ENCODE measurements at places on chromosomes 1 and 21.

- no peak for DNase-seq
These were observed 406.9 kb upstream of the CXADR start for GRCh38 chr21:17105932-17106331.

DNA sequence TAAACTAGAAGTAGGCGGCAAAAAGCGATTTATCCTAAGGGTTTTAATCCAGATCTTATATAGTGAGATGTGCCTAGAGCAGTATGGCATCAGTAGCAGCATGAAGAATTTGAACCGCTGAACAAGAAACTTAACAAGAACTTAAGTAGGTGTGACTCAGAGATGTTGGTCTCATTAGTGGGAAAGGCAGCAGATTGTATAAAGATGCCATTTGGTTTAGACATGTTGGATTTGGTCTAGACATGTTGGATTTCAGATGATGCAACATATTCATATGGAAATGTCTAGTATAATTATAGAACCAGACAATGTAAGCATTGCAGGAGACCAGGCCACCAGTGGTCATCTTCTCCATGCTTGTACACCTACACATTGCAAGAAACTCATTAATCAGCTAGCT lies 42.1 kb upstream of the ZP4 start:
- DNase-seq = no peak

- no peak for DNase-seq
These were observed 129.2 kb downstream of the CYYR1 start for GRCh38 chr21:26443867-26444266.

DNA sequence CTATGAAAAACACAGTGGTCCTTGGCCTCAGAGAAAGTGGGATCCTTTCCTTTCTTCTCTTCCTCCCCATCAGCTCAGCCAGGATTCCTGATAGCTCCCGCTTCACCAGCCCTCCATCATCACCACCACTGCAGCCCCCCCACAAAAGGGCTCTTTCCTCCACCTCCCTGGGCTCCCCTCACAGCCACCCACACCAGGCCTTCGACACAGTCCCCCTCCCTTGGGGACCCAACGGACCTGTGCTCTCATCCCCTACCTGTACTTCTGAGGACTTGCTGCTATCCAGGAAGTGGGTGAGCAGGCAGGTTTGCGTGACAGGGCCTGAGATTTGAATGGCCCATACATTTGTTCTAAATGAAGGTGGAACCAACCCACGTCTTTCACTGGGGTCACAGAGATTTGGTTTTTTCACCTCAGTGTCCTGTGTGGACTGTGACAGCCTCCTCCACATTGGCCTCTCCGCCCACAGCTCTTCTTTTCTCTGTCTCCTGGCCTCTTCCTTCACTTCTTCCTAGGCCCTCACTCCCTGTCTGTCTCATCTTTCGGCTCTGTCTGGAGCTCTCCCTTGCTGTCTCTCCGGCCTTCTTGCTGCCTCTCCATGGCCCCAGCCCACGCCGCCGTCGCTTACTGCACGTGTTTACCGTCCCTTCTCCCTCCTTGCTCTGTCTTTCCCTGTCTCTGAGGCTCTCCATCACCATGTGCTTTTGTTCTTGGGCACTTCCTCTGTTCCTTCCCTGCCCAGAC lies 238.6 kb downstream of the FOXD2 start:
- no peak for DNase-seq

- DNase-seq = no peak
These were observed 24.8 kb upstream of the TCEA3 start for GRCh38 chr1:23449306-23449705.

GRCh38 chr1:43232482-43232881 lies 37.3 kb upstream of the TMEM125 start:
- no peak for DNase-seq

DNA sequence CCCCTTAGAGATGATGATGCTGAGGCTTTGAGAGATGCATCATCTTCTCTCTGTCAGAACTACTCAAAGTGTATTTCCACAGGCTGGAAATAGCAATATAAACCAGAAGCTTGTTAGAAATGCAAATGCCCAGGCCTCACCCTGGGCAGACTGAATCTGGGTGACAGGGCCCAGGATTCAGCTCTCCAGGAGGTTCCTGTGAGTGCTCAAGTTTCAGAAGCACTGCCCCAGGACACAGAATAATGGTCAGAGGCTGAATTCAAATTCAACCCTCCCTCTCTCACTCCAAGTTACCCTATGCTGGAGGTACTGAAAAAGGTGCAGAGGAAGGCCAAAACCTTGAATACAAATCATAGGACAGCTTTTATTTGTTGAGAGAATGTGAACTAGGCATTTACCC lies 98.5 kb upstream of the NGF start:
- DNase-seq = no peak

- DNase-seq = no peak
These were observed 331.6 kb upstream of the BRINP3 start for GRCh38 chr1:190809312-190809711.

DNA sequence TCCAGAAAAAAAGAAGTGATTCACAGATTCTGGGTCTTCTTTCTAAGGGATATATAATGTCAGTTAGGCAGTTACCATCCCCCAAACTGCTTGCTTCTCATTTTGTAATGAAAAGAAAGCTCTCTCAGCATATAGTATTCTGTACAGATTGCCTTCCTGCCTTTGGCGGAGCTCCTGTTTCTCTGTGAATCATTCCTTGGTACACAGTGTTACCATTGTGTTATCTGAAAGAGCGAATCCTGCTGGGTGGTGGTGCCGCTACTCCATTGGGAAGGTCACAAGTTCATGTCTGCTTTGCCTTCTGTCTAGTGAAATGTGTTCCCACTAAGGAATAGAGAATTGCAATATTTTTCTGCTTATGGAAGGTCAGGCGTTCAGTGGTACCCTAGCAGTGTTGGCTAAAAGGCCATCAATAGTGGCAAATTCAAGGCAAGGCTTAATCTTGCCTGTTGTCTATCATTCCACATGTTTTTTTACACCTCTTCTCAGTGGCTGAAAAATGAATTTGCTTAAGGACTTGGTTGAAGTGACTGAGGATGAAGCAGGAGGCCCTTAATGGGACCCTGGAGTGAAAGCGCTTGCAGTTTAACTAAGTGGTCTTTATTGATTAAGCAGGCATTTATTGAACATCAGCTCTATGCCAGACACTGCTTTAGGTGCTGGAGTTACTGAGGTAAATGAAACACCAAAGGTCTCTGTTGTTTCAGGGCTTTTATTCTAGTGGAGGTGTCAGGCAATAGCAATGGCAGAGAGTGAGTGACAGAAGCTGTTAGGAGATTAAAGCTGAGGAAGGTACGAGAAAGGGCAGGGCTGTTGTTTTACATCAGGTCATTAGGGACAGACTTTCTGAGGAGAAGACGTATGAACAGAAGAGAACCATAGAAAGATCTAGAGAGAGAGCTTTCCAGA lies 186.7 kb downstream of the PDE4B start:
- no peak for DNase-seq

DNA sequence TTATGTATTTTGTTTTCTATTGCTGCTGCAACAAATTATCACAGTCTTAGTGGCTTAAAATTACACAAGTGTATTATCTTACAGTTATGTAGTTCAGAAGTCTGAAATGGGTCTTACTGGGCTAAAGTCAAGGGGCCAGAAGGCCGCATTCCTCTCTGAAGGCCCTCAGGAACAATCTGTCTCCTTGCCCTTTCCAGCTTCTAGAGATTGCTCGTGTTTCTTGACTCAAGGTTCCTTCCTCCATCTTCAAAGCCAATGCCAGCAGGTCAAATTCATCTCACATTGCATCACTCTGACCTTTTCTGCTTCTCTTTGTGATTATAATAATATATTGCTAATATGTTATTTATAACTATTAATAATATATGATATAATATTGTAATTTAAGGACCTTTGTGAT lies 97.1 kb downstream of the DIRAS3 start:
- DNase-seq = no peak

DNA sequence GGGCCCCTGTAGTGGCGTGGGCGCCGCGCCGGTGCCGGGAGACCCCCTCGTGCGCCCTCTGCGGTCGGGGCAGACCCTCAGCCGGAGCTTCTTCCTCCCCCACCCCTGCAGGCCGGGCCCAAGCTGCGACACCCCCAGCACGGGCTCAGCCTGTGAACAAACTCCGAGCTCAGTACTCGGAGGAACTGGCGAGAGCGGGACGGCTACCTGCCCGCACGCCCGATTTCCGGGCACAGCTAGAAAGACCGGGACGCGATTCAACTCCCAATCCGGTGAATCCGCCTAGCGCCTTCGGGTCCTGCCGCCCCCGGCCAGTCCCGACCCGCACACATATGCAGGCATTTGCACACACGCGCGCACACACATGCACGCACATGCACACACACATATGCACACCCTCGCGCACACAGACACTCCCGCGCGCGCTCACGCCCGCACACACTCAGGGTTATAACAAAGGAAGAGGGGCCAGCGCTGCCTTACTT lies 580 bp upstream of the BLACAT1 start:
- DNase-seq = no peak

- DNase-seq = no peak
These were observed 318.1 kb downstream of the KCNH1 start for GRCh38 chr1:210815641-210816550.

GRCh38 chr1:11752359-11753088 lies 9.5 kb upstream of the C1orf167 start:
- no peak for DNase-seq

DNA sequence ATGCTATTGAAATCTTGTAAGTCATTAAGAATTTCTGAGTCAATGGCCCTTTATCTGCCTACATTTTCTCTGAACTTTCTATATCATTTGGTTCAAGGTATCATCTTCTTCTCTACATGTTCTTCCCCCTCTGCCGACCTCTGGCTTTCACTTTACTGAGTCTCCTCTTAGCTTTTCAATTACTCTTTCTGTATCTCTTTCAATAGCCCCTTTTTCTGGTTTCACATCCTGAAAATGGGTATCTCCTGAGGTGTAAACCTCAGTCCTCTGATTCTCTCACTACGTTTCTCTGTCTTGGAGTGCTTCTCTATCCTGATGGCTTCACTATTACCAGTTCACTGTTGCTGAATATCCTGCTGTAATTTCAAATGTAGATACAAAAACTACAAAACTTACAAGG lies 98.9 kb downstream of the LYST start:
- DNase-seq = no peak

GRCh38 chr1:23343221-23344110 lies 618 bp downstream of the HNRNPR start:
- no peak for DNase-seq

DNA sequence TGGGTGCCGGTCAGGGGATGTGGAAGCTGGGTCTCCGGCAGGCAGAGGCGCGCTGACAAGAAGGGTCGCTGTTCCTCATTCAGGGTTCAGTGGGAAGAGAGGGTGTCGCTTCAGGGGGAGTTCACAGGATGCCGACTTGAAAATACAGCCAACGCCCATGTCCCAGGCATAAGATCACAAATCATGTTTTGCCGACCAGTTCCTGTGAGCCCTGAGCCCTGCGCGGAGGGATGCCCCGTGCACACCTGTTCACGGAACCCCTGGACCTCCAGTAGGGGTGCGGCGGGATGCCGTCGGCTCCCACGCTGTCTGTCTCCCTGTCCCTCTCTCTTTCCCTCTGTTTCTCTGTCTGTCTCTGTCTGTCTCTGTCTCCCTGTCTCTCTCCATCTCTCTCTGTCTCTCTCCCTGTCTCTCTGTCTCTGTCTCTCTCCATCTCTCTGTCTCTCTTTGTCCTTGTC lies 26.8 kb downstream of the TP73 start:
- no peak for DNase-seq

DNA sequence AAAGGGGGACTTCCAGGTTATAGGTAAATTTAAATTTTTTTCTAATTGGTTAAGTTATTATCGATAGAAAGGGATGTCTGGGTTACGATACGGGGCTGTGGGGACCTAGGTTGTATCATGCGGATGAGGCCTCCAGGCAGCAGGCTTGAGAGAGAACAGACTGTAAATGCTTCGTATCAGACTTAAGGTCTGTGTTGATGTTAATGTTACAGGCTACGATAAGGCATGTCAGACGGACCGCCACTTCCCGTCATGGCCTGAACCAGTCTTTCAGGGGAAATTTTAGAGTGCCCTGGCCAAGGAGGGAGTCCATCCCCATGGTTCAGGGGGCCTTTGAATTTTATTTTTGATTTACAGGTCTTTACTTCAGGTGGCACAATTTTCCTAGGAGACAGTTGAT lies 16.7 kb downstream of the ABCG1 start:
- DNase-seq = no peak

GRCh38 chr21:42376338-42376982 lies 10.1 kb upstream of the TFF1 start:
- no peak for DNase-seq

DNA sequence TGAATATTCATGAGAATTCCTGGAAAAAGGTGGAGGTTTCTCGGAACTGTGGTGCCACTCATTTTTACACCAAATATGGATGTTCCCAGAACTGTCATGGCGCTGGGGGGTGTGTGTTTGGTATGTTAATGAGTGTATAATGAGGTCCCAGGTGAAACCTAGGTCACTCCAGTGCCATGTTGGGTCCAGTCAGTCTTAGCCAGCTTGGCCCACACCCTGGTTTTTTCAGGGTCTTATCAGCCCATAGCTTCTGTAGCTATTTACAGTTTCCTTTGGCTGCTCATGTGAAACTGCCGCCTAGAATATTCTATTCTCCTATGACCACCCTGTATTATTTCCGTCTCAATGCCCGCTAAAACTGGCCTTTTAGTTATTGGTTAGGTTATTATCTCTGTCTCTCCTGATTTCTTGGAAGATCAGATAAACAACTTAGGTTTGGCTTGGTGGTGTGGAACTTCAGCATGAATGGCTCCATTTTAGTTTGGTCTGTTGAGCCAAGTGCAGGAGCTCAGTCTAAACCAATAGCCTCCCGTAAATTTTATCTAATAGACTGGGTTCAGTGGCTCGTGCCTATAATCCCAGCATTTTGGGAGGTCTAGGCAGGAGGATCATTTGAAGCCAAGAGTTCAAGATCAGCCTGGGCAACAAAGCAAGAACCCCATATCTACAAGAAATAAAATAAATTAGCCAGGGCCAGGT lies 42.1 kb upstream of the EDARADD start:
- DNase-seq = no peak

DNA sequence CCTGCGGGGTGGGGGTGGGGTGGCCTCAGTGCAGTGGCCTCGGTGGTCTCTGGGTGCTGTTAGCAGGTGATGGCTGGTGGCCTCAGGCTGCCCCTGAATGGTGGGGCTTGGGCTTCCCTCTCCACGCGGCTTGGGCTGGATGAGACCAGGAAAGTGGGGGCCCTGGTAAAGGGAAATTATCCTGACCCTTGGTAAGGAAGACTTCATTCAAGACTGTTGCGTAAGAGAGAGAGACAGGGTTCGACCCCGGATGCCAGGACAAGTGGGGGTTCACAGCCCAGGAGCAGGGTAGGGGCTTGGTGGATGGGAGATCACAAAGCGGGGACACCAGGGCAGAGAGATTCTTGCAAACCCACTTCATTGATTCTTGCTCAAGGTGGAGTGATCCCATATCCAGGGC lies 5.5 kb upstream of the TTC34 start:
- no peak for DNase-seq

- DNase-seq = no peak
These were observed 40.7 kb upstream of the EYA3 start for GRCh38 chr1:28129150-28129549.

DNA sequence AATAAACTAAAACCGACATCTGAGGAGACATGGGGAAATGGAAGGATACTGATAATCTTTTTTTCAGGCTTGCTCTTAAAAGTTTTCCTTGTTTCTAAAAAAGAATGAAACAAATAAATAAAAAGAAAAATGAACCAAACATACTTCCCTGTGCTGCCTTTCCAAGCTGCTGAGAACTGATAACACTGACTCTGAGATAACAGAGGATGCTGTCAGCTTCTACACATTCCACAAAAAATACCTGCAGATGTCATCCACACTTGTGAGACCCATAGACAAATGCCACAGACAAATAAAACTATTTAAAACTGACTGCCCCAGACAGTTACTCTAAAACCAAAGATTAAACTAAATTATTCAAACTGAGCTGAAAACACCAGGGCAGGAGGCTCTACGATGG lies 12.0 kb upstream of the OR6K3 start:
- DNase-seq = no peak

GRCh38 chr1:67250051-67250653 lies 57.5 kb upstream of the IL12RB2 start:
- no peak for DNase-seq
